ENCODE measurements at places on chromosomes 3 and 15. TPM values are rescaled to one million over a fixed set of nuclear protein-coding genes. Genes with fewer than 3 reads are reported as not detected.

BUB1B gene
- 83.2 TPM for total RNA-seq

GRCh38 chr15:36156879-36157427, 422.5 kb upstream of the CDIN1 start:
- no peak overlapping the region for H3K27ac ChIP-seq
- no peak overlapping the region for H3K4me3 ChIP-seq
- H3K27me3 ChIP-seq: no peaks in the 10 kb centered on the region
- DNase-seq: no peak

C2CD4B gene
- total RNA-seq: 0.22 TPM

PTPN9 gene
- 42.2 TPM for total RNA-seq

- H3K36me3 ChIP-seq: peaks cover 8% of the 10 kb centered on the region
- no peak within 1 kb of the TSS for H3K27ac ChIP-seq
- peaks cover 11% of the 10 kb centered on the region for H3K4me1 ChIP-seq
- DNase-seq: peak; percentile 89
- peak within 1 kb of the TSS; percentile 88 for H3K4me3 ChIP-seq
- no peaks in the 10 kb centered on the region for H3K27me3 ChIP-seq
Observed at GRCh38 chr3:48989796-48990635, at the start of gene P4HTM. Gene P4HTM (plus strand): TSS chr3:48990241. CDS start chr3:48990257, 16 bp downstream.

GRCh38 chr15:83659417-83659812, 5.5 kb downstream of the ADAMTSL3 start:
- no peak for DNase-seq
- peaks cover 12% of the 10 kb centered on the region for H3K27me3 ChIP-seq
- no peak overlapping the region for H3K27ac ChIP-seq

DNA sequence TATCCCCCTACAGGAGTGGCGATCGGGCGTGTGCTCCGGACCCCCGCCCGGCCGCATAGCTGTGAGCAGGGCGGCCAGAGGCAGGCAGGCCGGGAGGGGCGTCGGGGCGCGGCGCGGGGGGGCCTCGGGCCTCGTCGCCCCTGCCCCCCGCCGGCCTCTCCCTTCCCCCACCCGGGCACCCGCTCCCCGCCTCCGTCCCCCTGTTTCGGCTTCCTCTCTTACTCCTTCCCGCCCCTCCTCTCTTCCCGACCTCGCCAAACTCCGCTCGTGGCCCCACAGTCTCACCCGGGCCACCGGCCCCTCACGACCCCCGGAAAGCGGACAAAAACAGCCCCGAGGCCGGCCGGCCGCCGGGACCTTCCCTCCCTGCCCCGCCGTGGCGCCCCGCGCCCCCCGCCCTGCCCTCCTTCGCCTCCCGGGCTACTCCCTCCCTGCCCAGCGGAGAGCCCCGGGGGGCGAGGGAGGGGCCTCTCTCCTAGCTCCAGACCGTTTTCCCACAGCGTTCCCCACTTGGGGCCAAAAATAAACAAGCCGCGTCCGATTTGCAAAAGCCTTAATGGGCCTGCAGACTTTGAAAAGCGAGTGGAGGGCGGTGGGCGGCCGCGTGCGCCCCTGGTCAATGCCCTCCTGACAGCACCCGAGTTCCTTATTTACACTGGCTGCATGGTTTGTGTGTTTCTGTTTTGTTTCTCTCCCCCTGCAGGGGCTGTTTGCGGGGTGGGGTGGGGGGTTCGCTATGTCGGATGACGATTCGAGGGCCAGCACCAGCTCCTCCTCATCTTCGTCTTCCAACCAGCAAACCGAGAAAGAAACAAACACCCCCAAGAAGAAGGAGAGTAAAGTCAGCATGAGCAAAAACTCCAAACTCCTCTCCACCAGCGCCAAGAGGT, 1.0 kb downstream of the UBE2E1 start:
- peaks cover 6% of the 10 kb centered on the region for H3K4me1 ChIP-seq
- peak; percentile 46 for DNase-seq
- H3K36me3 ChIP-seq: peaks cover 27% of the 10 kb centered on the region
- no peaks in the 10 kb centered on the region for H3K27me3 ChIP-seq
- H3K4me3 ChIP-seq: peak overlapping the region; percentile 92

- H3K27me3 ChIP-seq: no peaks in the 10 kb centered on the region
- no peak overlapping the region for H3K4me3 ChIP-seq
- H3K4me1 ChIP-seq: peaks cover 5% of the 10 kb centered on the region
- no peak for DNase-seq
- H3K36me3 ChIP-seq: peaks cover 31% of the 10 kb centered on the region
Observed at GRCh38 chr3:138824114-138824506, 10.6 kb downstream of the PIK3CB start.

KLHL40 gene
- not detected for total RNA-seq

DNA sequence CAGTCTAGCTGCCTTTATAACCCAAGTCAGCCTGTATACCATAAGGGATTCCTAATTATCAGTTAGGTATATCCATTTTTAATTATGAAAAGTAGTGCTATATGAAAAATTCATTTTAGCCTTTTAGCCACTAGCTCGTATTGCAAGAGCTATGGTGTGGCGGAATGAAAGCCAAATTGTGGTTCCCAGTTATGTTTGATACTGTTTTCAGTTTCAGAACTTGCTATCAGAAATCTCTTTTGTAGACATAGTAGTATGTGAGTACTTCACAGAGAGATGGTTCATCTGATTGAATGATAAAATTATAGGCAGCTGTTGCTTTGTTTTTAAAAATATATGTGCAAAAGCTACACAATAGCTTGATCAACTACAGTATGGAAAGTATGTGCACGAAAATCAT, 134.6 kb downstream of the SLC25A26 start:
- no peaks in the 10 kb centered on the region for H3K27me3 ChIP-seq
- H3K4me1 ChIP-seq: no peaks in the 10 kb centered on the region
- H3K36me3 ChIP-seq: no peaks in the 10 kb centered on the region
- no peak overlapping the region for H3K27ac ChIP-seq
- no peak overlapping the region for H3K4me3 ChIP-seq

Measured in H9 (cell line).